Bone marrow (tissue), 2 donors: ENCODE measurements at places on chromosomes 3 and 15.

DNA sequence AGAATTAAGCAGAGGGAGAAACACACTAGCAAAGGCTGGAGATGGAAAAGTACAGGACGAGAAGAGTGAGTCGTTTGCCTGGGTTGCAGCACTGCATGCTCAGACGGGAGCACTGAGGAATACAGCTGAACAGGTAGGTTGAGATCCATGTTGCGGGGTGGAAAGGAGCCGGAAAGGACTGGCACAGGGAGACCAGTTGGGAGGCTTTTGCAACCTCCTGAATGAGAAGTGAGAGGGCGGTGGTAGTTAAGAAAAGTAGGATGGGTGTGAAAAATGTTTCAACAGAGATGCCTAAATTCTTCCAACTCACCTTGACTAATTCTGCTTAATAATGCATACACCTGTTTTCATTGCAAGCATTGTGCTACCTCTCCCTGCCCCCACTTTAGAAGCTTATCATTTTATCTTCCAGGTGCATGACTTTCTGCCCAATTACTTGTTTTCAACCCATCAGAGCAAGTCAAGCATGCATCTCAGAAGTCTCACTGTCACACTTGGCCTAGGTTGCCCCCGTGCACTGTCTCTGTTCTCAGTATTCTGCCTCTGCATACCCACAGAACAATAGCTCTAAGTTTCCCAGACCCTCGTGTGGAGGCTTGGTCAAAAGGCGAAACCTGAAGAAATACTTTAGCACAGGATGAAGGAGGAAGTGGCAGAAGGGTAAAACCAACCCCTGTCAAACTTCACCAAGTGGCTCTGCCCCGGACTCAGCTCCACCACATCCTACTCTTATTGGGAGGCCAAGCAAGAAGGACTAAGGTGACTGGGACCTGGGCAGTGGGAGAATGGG is 199.3 kb upstream of the BCL6 start:
- no peak for DNase-seq

- no peak for DNase-seq
Observed at GRCh38 chr3:46203681-46204080, 4.4 kb downstream of the CCR1 start.

DNA sequence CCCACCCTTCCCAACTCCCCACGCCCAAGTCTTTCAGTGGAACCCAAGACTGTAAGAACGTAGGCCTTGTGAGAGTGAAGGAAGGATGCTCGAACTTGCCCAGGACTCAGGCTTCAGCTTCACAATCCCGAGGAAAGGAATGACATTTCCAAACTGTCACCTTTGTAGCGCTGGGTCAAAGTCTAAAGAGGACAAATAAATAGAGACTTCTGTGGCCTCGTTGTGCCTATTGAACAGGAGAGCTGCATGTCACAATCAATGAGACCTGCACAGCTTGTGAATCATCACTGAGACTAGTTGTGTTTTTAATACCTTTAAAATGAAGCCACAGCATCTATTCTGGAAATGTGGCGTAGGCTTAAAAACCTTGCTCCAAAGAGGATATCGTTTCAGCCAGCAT is 222.8 kb upstream of the ST8SIA2 start:
- DNase-seq = no peak

DNA sequence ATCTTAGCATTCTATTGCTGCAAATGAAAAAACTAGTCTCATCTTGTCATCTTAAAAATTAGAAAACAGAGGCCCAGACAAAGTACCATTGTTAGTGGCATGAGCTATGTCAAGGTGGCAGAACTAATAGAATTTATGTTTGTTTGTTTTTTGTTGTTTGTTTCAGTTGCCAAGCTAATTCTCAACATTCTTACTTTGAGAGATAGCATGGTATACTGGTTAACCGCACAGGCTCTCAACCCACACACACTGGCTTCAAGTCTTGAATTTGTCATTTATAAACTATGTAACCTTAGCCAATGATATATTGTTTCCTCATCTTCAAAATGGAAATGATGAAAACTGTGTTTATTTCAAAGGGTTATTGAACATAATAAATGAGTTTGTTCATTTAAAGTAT is 367.6 kb upstream of the PLSCR5 start:
- DNase-seq = no peak

GRCh38 chr3:88301273-88301995 is 151.7 kb downstream of the C3orf38 start:
- no peak for DNase-seq

DNA sequence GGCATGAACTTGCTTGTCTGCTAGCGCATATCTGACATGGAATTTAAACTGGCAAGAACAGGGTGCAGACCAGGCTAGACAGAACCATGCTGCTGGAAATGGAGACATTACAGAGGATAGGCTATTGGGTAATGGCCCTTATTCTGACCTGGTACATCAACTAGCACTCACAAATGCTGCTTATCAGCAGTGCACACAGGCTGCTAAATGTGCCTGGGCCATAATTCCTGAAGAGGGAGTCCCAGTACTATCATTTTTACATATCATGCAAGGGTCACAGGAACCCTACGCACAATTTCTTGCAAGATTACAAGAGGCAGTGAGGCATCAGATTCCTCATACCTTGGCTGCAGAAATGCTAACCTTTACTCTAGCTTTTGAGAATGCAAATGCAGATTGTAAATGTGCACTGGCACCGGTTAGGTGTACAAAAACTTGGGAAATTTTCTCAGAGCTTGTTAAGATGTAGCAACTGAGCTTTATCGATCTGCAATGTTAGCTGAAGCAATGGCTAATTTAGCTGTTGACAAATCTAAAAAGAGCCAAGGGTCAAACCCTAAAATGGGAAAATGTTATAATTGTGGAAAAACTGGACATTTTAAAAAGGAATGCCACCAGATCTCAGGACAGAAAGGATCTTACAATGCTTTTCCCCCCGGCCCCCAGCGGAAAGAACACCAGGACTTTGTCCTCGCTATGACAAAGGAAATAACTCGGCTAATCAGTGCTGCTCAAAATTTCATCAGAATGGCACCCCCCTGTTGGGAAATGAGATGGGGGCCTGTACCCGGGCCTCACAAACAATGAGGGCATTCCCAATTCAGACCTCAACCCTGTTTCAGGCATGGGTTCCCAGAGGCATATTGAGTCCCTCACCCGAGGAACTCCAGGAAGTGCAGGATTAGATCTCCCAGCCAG is 21.1 kb downstream of the CCRL2 start:
- DNase-seq = no peak

DNA sequence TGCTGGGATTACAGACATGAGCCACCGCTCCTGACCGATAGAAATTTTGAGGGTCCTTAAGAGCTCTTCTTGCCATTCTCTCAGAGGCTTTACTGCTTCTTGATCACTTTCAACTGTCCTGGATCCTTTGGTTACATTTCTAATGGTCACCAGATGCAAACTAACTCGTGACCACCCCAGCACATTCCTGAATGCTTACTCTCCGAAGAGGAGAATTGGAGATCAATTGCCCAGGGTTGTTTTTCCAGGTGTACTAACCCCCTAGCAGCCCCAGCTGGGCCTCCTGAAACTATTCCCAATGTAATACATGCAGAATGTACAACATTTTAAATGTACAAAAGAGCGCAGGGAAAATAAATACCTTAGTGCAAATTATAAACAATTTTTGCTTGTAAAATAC is 65.1 kb upstream of the TBL1XR1 start:
- DNase-seq = no peak

- DNase-seq = no peak
Observed at GRCh38 chr3:155640098-155640497, 104.8 kb downstream of the PLCH1 start.

GRCh38 chr3:55584716-55585368 is 97.7 kb upstream of the WNT5A start:
- no peak for DNase-seq

DNA sequence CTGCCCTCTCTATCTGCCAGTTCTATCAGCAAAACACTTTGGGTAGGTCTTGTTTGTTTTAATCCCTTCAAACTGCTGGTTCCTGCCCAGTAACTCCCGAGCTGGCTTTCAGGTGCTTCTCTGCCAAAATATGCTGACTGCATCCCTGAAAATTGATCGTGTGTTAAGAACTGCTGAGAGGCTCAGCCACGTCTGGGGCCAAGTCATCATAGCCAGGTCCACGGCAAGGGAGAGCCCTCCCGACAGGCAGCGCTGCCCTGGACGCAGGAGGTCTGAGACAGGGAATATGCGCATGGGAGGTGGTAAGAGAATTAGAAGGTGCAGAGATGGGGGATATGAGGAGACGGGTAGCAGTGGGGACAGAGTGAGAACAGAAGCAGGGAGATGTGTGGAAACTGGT is 179.7 kb upstream of the TOPAZ1 start:
- DNase-seq = no peak
